ENCODE measurements at places on chromosomes 7 and 10.
A peak's percentile ranks its signal among the peaks of the same experiment; 100 is the strongest.

DNA sequence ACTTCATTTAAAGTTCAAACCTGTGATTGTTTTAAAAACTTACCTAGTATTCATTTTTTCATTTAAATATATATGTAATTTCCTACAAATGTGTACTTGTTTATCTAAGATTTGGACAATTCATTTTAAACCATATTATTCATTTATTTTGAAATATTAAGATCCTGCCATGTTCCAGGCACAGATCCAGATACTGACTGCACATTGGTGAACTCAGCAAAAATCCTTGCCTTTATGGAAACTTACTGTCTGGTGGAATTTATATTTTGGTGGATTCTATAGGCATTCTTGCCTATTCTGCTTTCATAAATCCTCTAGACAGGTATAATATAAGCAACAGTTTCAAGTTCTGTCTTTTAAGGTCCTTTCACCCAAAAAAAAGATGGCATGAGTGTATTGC lies 48.3 kb upstream of the RPA3 start:
- no peak for DNase-seq

DNA sequence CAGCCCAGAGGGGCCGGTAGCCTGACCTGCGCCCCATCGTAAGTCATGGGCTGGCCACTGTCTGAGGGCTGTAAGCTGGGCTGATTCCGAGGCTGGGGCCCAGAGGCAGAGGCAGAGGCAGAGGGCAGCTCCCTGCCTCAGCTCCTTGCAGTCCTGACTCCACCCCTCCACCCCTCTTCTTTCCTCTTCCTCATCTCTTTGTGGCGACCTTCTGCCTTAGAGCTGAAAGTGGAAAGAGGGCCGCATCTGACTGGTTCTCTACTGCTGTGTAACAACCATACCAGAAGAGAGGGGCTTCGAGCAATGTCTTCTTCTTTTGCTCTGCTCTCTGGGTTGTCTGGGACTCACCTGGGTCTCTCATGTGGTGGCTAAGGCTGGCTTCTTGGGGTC lies 179.1 kb downstream of the RPS24 start:
- no peak for DNase-seq

GRCh38 chr10:119602241-119603095 lies 5.7 kb upstream of the TIAL1 start:
- DNase-seq, result peak; percentile 43

DNA sequence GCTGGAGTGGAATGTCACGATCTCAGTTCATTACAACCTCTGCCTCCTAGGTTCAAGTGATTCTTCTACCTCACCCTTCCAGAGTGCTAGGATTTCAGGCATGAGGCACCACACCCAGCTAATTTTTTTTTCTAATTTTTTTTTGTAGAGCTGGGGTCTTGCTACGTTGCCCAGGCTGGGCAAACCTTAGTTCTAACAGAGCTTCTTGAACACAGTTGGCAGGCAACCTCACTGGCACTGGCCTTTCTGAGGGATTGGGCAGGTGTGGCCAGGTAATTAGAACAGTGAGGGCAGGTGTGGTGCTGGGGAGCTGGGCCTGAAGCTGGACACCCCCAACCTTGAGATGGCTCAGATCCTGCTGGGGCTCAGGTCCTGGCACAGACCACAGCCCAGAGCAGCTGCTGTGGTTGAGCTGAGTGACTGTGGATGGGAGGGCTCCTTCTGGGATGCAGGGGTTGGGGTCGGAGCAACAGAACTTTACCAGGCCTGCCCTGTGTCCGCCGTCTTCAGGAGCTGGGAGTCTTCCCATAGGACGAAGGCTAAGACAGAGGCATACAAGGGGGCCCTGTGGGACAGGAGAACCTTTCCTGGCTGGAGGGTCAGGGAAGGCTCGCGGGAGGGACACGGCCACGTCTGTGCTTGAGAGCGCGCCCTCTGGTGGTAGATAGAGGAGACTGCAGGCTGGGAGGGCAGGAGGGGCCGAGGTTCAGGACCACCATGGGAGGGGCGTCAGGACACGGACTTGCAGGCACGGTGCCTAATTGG lies 48.2 kb downstream of the COL26A1 start:
- DNase-seq, result peak; percentile 29

- no peak for DNase-seq
Observed at GRCh38 chr7:66682350-66683093, 53.8 kb downstream of the KCTD7 start.

DNA sequence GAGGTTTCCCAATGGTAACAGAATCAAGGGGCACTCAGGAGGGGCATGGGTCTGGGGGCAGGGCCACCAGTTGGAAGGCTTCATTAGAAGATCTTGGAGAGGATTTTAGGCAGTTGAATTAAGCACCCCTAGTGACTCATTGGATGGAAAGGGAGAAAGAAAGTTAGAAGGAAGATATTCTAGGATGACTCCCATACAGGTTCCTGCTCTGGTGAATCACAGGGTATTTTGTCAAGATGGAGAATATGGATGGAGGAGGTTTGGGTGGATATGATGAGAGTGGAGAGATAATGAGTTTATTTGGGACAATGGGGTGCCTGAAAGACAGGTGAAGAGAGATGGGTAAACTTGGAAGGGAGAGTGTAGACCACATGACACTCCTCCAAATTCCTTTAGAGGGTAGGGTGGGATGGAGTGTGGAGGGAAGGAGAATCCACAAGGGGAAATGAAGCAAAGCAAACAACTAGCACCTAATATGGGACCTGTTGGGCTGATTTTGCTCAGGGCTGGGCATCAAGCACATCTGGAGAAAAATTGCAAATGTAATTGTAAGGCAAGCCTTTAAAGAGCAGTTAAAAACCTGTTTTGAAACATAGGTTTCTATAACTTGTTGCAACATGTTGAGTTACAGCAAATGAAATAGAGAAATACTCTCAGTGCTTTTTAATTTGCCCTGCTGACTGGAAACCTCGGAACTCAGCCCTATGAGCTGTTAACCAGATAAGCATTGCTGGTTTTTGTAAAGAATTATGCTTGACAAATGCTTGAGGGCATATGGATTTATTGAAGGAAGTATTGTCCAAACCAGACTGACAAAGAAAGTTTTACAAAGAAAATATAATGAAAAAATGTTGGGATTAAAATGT lies 2.9 kb upstream of the ENTPD7 start:
- DNase-seq, result no peak

DNA sequence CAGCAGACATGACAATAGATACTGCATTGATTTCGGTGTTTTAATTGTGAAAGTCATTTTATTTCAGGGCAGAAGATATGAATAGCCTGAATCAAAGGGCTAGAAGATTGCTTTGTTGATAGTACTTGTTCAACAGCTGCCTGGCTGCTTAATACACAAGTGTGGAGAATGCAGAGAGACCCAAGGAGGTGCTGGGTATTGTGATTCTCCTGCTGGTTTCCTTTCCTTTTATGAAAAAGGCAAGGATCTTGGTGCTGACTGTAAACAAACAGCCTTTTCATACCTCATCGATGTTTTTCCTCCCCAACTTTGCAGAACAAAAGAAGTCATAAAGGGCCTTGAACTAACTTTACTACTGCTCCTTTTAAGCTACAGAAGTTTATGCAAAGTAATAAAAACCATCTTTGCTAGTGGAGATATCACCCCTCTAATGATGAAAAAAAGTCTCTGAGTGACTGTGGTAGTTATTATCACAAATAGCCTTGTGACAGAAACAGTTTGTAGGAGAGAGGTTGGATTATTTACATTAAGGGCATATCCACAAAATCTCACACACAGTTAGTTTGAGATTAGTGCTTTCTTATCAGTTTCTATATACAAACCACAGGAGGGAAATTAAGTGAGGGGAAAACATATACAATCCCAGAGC lies 800.0 kb downstream of the LRMDA start:
- no peak for DNase-seq
